Ureter (tissue), 1 donor: ENCODE measurements at places on chromosomes 3 and 15.
A peak's percentile ranks its signal among the peaks of the same experiment; 100 is the strongest.

DNA sequence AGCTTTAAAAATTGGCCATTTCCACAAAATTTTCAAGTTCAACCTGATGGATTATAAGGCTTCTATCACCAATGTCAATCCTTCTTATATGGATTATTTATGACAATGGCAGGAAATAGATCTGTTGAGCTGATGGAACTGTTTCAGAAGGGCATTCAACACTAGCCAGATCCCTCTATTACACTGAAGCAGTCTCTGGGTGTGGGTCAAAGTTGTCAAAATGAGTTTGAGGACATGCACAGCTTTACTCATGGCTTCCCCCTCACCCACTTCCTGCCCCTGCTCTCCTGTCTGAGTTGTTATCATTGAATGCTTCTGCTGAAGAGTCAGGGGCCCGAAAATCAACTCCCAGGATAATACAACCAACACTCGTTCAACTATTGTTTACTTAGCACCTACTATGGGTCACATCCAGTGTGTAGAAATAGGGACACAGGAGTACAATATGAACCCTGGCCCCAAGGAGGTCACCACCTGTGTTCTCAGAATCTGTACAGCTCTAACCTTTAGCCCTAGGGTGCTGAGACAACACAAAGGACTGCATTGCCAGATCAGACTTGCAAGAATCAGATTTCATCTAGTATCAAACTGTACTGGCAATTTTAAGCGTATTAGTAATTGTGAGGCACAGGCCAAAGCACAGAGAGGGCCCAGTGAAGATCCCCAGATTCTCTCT lies 41.7 kb upstream of the FAM3D start:
- no peak for DNase-seq

DNA sequence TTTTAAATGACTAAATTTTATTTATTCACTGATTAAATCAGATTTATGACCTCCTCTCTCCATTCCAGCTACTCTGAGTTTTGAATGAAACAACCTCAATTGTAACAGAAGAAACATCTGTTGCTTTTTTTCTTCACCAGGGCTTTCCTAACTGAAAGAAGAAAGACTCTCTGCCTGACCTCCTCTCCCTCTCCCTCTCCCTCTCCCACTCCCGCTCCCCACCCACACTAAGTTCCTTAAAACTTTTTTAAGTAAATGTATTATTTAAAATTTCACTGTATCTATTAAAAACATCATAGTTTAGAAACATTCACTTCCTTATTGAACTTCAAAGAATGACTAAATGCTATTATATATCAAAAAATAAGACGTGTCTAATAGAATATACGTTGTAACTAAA lies 122.0 kb downstream of the TFDP2 start:
- no peak for DNase-seq

- DNase-seq = no peak
Measured at GRCh38 chr15:96349034-96349856, 18.7 kb downstream of the NR2F2 start.

DNA sequence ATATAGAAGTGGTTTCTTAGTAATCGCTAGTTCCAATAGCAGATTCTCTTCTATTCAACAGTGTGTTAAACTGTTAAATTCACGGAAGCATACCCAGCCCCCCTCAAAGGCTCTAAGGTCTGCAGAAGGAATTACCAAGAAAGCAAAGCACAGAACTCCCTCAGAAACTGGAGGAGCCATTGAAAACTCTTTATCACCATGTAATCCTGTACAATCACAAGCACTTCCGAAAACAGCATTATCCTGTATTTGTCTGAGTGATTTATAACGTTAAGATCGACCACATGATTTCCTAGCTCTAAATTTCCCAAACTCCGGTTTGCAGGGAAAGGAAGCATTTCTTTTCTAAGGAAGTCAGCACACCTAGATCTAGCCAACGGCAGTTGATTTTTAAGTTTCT lies 20.0 kb downstream of the MYO1E start:
- DNase-seq = no peak

- no peak for DNase-seq
Measured at GRCh38 chr3:151262871-151263525, 15.3 kb downstream of the P2RY14 start.

- DNase-seq = no peak
Measured at GRCh38 chr3:20225769-20226168, 39.8 kb upstream of the SGO1 start.

- DNase-seq = no peak
Measured at GRCh38 chr3:183941216-183941615, 56.5 kb upstream of the PARL start.

DNA sequence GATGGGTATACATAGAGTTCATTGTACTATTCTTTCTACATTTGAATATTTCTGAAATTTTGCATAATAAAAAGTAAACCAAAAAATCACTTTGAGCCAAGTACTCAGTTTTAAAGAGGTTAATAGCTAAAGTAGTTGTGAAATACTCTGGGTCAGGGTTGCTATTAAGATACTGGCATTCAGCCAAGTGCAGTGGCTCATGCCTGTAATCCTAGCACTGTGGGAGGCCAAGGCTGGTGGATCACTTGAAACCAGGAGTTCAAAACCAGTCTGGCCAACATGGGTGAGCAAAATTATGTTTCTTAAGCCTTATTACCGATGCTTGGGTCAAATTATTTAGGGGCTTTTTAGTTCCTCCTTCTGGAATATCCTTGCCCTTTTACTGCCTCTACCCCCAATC lies 122.0 kb upstream of the MELTF start:
- DNase-seq = peak; percentile 44

- DNase-seq = no peak
Measured at GRCh38 chr15:65192016-65192415, 6.9 kb upstream of the CLPX start.

- DNase-seq = no peak
Measured at GRCh38 chr15:58340176-58340575, 91.6 kb upstream of the LIPC start.

DNA sequence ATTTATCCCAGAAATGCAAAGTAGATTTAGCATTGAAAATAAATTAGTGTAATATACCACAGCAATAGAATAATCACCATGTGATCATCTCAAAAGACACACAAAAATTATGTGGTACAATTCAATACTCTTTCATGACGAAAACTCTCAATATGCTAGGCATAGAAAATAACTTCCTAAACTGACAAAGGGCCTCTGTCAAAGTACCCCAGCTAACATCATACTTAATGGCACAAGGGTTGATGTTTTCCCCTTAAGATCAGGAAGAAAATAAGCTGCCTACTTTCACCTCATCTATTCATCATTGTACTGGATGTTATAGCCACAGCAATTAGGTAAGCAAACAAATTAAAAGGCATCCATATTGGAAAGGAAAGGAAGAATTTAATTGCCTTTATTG lies 22.7 kb upstream of the NIPA2 start:
- no peak for DNase-seq

GRCh38 chr15:39543651-39544050 lies 37.2 kb upstream of the THBS1 start:
- DNase-seq = no peak

DNA sequence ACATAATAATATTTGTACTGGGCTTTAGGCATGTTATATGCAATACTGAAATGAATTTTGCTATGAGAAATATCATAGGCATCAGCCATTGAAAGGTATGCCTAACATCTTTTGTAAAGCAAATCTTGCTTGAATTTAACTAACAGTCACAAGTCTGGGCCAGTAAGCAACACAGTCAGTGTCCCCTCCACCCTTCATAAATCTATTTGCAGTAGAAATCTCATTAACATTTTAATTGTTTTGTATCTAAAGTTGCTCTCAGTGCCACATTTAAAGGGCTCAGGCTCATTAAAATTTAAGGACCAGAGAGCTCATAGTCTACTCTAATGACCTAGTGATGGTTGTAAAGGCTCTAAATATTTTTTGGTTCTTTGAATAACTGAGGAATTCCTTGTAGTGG lies 167.2 kb upstream of the GOLIM4 start:
- no peak for DNase-seq
